ENCODE measurements at places on chromosomes 1 and 21.

GRCh38 chr1:23020706-23021405 lies 1.6 kb downstream of the KDM1A start:
- DNase-seq, result no peak

GRCh38 chr1:155128755-155129473 lies 1.2 kb downstream of the EFNA1 start:
- DNase-seq, result peak; percentile 61

DNA sequence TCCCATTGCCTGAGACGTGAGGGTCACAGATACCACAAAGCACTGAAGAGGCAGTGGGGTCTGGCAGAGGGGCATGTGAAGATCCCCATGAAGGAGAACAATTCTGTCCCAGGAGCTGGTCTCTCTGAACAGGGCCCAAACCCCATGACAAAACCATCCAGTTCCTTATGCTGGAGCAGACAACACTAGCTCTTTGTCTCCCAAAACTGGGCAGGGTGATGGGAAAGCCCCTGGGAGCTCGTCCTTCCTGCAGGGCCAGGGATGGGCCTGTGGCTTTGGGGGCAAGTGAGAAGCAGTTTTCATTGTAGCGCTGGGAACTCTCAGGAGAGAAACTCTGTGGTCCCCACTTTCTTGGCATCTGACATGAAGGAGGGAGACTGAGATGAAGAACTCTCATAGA lies 8.8 kb downstream of the ETV3L start:
- DNase-seq, result no peak

DNA sequence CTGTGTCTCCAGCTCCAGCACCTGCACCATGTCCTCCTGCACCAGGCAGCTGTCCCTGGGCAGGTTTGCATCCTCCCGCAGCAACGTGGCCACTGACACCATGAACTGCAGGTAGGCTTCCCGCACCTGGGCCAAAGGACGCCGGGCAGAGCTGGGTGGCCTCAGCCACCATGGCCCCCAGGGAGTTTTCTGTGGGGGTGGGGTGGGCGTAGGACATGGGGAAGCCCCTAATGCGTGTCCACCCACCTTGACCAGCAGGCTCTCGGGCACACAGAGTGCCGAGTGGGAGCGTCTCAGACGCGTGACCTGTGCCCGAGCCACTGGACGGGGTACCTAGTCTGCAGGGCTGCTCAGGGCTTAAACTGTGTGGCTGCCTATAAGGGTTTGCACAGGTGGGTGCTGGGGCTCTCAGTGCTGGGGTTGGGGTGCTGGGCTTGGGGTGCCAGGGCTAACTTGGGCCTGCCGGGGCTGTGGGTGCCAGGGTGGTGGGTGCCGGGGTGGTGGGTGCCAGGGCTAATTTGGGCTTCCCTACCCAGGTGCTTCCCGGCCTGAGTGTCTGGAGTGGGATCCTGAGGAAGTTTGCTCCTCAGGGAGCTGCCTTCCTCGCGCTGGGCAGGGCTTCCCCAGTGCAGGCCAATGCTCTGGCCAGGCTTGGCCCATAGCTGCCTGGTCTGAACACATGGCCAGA lies 17.7 kb downstream of the PRXL2B start:
- no peak for DNase-seq

GRCh38 chr1:104028416-104029035 lies 278.8 kb downstream of the AMY1C start:
- no peak for DNase-seq

GRCh38 chr1:180153032-180153431 lies 1.6 kb upstream of the QSOX1 start:
- peak; percentile 42 for DNase-seq

- no peak for DNase-seq
Measured at GRCh38 chr1:75588779-75589475, 22.0 kb downstream of the SLC44A5 start.

- DNase-seq, result peak; percentile 60
Measured at GRCh38 chr1:167499664-167500101, 18.6 kb downstream of the CD247 start.

GRCh38 chr1:118304722-118305359 lies 119.8 kb upstream of the SPAG17 start:
- DNase-seq, result no peak

DNA sequence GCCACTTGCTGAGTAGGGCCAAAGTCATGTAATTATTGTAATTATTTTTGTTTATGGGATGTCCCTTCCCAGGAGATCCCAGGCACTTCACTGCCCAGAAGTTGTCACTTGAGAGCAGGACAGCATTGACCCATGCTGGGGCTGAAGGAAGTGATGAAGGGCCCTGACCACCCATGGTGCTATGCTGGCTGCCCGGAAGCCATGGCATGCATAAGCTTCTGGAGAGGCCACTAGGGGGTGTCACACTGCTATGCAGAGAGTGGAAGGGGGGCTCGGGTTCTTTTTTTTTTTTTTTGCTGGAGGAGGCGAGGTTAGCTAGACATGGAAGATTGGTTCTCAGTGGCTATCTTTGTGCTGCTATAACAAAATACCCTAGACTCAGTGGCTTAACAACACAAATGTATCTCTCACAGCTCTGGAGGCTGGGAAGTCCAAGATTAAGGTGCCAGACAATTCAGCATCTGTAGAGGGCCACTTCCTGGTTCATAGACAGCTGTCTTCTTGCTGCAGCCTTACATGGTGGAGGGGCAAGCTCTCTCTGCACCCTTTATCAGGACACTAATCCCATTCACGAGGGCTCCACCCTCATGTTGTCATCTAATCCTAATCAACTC lies 84.9 kb downstream of the CNIH3 start:
- DNase-seq, result no peak

GRCh38 chr1:63921359-63921758 lies 147.5 kb downstream of the ROR1 start:
- no peak for DNase-seq

DNA sequence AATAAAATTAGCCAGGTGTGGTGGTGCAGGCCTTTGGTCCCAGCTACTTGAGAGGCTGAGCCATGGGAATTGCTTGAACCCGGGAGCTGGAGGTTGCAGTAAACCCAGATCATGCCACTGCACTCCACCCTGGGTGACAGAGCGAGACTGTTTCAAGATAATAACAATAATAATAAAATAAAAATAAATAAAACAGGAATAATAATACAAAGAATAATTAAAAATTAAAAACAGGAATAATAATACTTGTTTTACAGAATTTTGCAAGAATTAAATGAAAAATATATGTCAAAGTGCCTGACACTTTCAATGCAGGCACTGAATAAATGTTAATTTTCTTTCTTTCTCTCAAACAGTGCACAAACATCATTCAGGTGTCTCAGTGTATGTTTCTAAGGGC lies 26.5 kb upstream of the CTH start:
- DNase-seq, result no peak

DNA sequence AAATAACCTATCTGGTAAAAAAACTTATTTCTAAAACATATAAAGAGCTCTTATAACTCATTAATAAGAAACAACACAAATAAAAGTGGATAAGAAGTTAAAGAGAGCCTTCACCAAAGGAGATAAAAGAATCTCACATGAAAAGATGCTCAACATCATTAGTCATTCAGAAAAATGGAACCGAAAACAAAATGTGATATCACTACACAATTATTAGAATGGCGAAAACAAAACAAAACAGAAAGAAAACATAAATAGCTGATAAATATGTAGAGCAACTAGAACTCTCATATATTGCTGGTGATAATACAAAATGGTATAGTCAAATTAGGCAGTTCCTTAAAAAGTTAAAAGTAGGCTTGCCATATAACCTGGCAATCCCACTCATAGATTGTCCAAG lies 1109.3 kb downstream of the PLA2G4A start:
- DNase-seq, result no peak

DNA sequence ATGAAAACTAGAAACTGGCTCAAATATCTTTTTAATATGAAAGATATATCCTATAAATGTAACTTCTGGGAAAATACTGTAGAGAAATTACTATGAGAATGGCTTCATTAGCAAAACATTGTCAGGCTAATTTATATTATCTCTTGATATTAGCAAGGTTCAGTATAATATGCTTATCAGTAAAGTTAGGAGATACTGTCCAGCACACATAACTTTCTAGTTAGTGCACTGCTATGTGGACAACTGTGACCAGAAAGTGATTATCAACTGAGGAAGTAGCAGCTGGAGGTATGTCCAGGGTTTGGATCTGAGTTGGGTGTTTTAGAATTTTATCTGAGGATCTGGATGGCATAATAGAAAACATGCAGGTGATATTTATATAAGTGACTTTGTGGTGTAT lies 7.5 kb downstream of the LRRC8C start:
- no peak for DNase-seq

- DNase-seq, result no peak
Measured at GRCh38 chr1:246072456-246072955, 434.6 kb downstream of the SMYD3 start.

GRCh38 chr1:153404768-153405167 lies 11.6 kb upstream of the S100A7A start:
- DNase-seq, result peak; percentile 77

- DNase-seq, result no peak
Measured at GRCh38 chr1:160221089-160221488, 15.9 kb downstream of the PEA15 start.

GRCh38 chr1:187837787-187838186 lies 1009.0 kb downstream of the PLA2G4A start:
- DNase-seq, result no peak

DNA sequence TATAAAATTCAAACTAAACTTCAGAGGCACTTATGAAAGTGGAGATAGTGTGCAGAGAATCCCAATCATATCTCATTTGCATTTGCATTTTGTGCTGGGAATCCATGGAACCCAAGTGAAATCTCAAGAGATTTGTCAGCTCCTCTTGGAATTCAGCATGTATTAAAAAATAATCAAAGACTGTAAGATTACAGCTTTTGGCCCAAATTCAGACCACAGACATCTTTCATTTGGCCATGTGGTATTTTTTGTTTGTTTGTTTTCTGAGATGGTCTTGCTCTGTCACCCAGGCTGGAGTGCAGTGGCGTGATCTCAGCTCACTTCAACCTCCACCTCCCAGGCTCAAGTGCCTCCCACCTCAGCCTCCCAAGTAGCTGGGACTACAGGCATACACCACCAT lies 3.8 kb upstream of the CACYBP start:
- no peak for DNase-seq

- no peak for DNase-seq
Measured at GRCh38 chr1:154808909-154809262, 61.2 kb downstream of the KCNN3 start.

- no peak for DNase-seq
Measured at GRCh38 chr1:3981746-3982505, 81.9 kb upstream of the C1orf174 start.

GRCh38 chr1:234683861-234684632 lies 74.1 kb upstream of the IRF2BP2 start:
- peak; percentile 40 for DNase-seq

DNA sequence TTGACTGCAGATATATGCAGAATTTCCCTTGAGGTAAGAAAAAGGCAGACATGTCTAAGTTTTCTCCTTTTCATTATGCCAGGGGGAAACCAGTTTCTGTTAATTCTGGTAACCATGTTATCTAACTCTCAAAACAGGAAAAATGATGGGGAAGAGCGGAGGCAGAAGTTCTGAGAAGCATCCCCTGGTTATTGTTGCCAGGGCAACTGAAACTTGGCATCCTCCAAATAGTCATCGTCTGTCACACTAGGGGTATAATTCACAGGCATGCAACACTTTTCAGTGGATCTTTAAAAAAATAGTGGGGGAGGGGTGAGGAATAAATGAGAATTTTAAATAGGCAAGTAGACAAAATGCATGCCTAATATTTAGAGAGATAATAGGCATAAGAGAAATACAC lies 715.3 kb upstream of the CXADR start:
- DNase-seq, result no peak

DNA sequence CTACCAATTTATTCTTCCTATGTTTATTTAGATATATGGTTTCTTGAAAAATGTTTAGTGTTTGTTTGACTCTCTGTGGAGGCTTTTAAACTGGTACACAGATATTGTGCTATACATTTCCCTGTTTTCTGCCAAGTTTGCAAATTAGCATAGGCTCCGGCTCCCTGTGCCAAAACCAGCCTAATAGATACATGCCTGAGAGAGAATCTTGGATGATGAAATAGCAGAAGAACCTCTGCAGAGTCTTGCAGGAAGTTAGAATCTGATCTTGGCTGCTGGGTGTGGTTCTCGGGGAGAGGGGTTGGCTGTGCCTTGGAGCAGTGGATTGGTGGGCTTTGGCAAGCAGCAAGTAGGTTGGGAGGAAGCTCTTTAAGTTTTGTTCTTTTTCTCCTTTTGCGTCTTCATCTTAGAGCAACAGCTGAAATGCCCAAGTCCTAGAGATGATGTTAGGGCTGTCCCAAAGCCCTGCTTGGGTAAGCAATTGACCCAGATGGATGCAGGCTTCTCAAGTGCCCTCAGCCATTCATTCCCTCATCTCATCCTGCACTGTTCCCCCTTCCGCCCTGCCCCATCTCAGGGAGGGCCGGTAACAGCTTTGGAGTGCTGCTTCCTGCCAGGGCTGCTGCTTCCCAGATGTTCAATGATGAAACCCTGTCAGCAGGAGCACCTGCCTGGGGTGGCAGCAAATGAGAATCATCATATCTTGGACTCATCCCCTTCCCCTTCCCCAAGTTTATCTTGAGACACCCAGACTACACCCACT lies 9.3 kb downstream of the PLA2G2A start:
- no peak for DNase-seq

DNA sequence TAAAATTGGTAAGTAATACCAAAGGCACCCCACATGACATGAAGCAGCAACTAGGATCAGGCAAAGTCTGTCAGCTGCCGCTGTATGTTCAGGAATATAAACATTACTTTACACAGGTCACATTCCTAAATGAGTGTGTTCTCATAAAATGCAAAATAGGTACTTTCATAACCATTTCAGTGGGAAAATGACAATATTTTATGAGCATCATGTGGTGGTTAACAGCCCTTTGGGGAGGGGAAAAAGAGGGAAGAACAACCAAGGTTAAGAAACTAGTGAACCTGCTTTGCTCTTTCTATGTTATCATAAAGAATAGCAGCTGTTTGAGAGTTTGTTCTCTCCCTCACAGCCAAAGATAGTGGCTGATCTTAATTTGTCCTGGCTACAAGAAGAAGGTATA lies 105.4 kb upstream of the LBR start:
- no peak for DNase-seq

DNA sequence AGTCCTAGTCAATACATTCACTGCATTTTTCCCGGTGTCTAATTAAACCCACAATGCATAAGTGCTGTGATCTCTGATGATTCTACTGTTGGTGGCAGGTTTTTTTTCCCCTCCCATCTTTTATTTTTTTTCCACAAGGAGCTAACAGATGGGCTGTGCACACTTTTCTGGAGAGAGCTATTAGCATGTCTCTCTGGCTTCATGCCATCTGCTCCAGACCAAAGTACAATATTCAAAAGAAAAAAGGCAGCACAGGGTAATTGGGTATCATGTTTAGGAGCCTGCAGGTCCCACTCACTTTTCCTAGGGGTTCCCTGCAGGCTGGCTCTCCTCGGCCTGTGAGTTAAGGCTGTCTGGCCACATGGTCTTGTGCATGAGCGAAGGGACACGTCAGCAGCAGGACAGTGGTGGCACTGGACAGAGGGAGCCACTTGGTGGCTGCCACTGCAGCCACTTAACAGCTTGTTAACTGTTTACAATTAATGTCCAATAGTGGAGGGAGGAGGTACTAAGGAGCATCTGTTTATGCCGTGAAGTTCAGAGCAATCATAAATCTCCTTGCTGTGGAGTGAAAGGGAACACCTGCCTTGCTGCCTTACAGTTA lies 53.5 kb upstream of the C8B start:
- no peak for DNase-seq
